ENCODE measurements at places on chromosomes 5 and 9.

GRCh38 chr5:139761501-139761900, 34.1 kb upstream of the PSD2 start:
- DNase-seq: no peak

DNA sequence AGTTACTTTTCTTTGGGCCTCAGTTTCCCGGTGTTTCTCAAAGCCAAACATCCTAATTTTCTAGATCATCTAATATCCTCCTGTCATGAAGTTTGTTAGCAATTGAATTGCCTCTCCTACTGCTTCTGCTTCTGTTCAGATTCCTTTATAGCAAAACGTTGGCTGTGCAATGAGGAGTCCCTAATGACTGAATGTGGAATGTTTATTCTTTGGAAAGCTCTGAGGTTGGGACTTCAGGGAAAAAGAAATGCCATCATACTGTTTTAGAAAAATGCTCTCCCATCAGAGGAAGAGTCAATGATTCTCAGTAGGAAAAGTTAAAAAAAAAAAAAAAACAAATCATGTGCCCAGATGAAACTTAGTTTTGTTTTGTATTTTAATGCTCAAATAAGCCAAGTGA, 268.7 kb upstream of the PAPPA start:
- DNase-seq: no peak

DNA sequence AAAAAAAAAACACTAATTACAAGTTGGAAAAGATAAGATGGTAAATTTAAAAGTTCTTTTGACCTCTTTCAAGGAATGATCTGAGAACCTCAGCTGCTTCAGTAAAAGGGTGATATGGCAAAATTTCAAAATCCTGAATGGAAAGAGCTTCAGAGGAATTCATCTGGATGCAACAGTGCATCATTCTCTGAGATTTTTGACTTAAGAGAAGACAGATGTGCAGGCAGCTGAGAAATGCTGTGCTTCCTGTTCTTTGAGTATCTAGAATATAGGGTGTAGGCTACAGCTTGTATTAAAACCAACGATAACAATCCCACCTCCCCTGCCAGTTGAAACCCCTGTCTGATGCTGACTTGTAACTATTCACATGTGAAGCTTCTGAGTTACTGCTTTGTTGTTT, 6.2 kb downstream of the FRMPD1 start:
- DNase-seq: no peak

GRCh38 chr5:79229357-79230174, 6.4 kb upstream of the JMY start:
- peak; percentile 6 for DNase-seq

DNA sequence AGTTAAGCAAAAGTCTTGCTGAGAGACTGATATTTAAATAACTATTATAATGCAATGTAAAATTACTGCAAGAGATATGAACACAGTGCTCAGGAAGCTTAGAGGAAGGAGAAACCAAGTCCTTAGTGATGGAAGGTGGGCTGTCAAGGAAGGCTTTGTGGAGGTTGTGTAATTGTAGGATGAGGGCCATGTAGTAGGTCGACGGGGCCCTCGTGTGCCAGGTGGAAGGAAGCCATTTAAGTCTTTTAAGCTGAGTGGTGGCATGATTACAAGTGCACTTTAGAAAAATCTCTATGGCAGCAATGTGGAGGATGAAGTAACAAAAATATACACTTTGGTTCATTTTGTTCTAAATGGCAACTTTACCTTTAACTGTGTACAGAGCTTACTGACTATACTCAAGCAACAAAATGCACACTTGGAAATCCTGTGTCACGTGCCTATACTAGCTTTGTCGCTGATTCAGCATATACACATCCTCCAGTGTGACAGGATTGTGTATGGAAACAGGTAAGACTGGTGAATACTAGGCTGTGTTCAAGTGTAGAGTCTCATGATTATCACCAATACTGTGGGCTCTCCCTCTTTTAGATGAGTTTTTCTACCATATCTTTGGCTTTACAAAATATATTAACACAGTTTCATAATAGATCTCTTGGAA, 78.6 kb downstream of the TMC1 start:
- no peak for DNase-seq

- DNase-seq: no peak
Observed at GRCh38 chr5:6812800-6813731, 99.8 kb downstream of the TENT4A start.

GRCh38 chr9:112125951-112126388, 49.1 kb downstream of the SUSD1 start:
- no peak for DNase-seq

- no peak for DNase-seq
Observed at GRCh38 chr5:180519098-180519497, 24.9 kb downstream of the CNOT6 start.

GRCh38 chr9:34371886-34372466, 4.7 kb downstream of the MYORG start:
- no peak for DNase-seq
